ENCODE measurements at places on chromosomes 16 and 17.

DNA sequence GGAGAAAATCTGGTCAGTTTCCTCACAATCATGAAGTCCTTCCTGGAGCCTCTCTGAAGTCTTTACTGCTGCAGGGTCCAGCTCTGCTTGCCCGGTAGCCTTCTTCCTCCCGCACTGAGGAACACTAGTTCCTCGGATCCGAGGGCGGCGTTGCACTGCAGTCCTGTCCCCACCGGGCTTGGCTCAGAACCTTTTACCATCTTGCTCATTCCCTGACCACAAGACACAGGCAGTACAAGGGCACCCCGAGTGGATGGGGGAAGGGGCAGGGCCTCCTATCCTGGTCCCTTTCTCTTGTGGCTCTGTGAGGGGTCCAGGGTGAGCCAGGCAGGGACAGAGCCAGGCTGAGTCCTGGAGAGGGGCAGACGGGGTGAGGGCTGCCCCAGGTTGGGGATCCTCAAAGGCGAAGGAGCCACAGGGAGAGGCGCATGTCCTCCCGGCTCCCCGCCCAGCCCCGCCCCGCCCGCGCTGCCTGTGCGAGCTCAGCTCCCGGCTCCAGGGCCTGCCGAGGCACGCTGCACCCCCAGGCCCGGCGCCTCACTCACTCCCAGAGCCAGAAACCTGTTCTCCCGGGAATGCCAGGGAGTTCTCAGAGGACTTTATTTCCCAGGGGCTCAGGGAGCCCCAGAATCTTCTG, 1.5 kb downstream of the FOXN1 start:
- no peak for DNase-seq

DNA sequence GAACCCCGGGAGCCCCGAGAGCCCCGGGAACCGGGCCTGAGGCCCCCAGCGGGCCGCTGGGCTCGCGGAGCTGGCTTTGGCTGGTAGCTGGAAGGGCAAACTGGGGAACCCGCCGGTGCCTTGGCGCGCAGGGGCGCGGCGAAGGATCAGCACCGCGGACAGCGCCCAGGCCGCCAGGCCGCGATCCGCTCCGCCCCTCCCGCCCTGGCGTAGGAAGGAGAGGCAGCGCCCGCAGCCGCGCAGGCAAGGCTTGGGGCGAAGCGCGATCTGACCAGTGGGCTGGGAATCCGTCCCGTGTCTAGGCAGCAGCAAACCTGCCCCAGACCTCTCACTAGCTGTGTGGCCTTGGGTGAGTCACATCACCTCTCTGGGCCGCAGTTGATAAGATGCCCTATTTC, 331 bp upstream of the CCDC92B start:
- DNase-seq: peak; percentile 70

GRCh38 chr17:82320956-82321927, 3.8 kb upstream of the CD7 start:
- DNase-seq: peak; percentile 44

- DNase-seq: no peak
These were observed 127.3 kb downstream of the GAS7 start for GRCh38 chr17:10071141-10071540.

- DNase-seq: peak; percentile 68
These were observed 1.6 kb downstream of the MYO1C start for GRCh38 chr17:1490643-1491442.

DNA sequence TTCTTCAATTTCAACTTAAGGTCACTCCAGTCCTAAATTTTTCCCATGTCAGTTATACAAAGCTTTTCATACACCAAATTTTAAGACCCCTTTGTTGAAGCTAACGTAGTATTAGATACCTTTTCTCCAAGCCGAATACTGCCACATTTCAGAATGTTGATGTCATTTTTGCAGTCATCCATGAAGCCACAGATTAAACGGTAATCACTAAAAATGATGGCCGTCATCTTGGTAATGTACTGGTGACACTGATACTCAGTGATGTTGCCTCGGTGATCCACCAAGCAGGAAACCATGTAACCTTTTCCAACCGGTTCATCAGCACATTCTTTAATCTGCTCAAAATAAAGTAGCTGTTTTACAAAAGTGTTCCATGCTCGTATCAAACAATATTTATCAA, 82.1 kb upstream of the CLEC18B start:
- DNase-seq: no peak

- DNase-seq: no peak
These were observed 83.5 kb upstream of the WSCD1 start for GRCh38 chr17:5986644-5987043.

DNA sequence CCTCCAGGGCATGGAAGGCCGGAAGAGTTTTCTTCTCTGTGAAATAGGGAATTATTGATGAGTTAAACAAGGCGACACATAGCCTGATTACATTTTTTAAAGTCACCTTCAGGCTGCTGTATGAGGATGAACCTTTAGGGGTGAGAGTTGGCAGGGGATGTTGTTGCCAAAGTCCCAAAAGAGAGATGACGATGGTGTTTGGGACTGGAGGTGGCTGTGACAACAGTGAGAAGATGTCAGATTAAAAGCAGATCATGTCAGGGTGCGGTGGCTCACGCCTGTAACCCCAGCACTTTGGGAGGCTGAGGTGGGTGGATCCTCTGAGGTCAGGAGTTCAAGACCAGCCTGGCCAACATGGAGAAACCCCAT, 16.8 kb upstream of the ASGR2 start:
- no peak for DNase-seq

- DNase-seq: no peak
These were observed 40.7 kb downstream of the KSR1 start for GRCh38 chr17:27496971-27497370.

- no peak for DNase-seq
These were observed 146.4 kb downstream of the SOCS1 start for GRCh38 chr16:11109566-11109965.

GRCh38 chr17:82287868-82288801, 14.6 kb upstream of the CSNK1D start:
- peak; percentile 93 for DNase-seq
